ENCODE measurements at places on chromosomes 6 and 20.
A peak's percentile ranks its signal among the peaks of the same experiment; 100 is the strongest.

- DNase-seq: no peak
Measured at GRCh38 chr20:6783752-6784151, 16.3 kb downstream of the BMP2 start.

DNA sequence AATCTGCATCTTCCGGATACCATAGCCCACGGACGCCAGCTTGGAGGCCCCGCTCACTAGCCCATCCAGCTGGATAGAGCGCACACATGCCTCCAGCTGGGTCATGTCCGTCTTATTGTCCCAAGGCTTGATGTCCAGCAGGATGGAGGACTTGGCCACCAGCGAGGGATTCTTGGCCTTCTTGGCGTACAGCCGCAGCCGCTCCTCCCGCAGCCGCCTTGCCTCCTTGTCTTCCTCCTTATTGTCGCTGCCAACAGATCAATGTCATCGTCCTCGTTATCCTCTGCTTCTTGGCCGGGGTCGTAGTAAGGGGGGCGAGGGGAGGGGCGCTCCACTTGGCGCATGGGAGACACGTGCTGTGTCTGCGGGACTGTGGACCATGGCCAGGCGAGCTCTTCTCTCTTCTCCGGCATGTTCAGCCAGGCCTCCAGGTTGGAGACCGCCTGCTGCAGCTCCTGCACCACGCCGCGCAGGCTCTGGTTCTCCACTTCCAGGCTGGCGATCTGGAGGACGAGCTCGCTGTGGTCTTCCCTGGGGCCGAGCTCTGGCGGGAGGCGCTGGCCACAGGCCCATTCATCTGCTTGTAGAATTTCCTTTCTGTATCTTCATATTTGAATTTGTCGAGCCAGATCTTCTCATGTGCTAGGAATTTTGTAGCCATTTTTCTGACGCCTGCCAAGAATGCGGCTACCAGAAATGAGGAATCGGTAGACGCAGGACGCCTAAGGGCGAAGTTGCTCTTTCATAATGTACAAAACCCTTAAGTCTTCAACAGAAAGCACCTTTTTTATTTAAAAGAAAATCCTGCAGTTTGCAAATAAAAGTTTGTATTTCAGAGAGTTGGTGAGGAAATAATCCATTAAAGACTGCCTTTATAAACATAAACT is 60.1 kb upstream of the PTPRK start:
- no peak for DNase-seq

- DNase-seq: no peak
Measured at GRCh38 chr6:48957781-48958180, 505.3 kb downstream of the MMUT start.

- DNase-seq: no peak
Measured at GRCh38 chr6:13318821-13319220, 9.5 kb downstream of the TBC1D7 start.

DNA sequence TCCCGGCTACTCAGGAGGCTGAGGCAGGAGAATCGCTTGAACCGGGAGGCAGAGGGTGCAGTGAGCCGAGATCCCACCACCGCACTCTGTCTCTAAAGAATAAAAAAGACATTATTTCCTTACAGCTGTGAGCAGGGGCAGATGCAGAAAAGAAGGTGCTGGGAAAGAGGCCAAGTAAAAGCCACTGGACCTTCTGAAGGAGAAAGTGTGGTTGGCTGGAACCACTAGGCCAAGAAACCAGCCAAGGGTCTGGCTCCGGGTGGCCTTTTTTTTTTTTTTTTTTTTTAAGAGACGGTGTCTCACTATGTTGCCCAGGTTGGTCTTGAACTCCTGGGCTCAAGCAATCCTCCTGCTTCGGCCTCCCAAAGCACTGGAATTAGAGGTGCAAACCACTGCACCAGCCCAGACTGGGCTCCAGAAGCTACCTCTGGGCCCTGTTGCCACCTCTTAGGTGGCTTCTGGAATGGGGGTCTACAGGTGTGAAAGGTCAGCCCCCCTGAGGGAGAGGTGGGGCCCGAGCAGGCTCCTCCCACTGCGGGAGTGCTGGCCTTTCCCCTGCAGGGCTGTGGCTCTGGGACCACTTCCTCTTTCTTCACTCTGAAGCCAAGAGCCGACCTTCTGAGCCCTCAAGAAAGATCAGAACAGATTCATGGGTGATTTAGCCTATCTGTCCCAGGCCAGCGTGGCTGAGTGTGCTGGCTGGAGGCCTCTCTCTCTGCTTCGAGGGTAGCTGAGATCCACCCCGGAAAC is at the start of gene FGD2:
TSS of gene FGD2 (plus strand) at position 595 of the 750 bp plus-strand sequence. CDS start 163 bp downstream, outside the sequence.
- DNase-seq: no peak

DNA sequence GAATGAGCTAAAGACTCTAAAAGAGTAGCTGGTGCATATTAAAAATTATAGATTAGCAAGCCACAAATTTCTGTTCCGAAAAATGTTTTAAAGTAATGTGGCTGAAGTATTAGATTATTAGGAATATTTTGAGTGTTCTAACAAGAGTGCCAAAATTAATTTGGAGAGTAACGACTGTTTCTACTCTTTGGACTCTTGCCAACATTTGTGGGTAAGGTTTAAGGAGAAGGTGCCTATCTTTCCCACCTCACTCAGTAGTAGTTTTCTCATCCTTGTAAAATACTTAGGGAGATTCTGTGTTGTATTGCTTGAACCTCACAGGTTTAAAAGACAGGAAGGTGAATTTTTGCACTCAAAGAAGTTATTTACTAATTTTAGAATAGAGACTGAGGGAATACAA is 5.0 kb downstream of the HSF2 start:
- no peak for DNase-seq

DNA sequence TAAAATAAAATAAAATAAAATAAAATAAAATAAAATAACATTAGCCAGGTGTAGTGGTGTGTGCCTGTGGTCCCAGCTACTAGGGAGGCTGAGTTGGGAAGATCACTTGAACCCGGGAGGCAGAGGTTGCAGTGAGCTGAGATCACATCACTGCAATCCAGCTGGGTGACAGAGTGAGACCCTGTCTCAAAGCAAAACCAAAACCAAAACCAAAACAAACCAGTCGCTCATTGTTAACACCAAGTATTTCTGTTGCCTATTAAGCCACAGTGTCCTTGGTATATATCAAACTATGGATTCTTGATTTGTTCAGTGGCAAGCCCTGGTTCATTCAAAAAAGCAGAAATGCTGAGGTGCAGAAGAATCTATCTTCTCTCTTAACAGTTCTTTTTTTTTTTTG is 65.7 kb downstream of the PYGB start:
- DNase-seq: no peak

GRCh38 chr6:12047304-12047703 is 35.2 kb downstream of the HIVEP1 start:
- DNase-seq: no peak

- DNase-seq: no peak
Measured at GRCh38 chr6:128479991-128480390, 40.4 kb downstream of the PTPRK start.

- no peak for DNase-seq
Measured at GRCh38 chr20:47515843-47516242, 14.2 kb downstream of the NCOA3 start.

DNA sequence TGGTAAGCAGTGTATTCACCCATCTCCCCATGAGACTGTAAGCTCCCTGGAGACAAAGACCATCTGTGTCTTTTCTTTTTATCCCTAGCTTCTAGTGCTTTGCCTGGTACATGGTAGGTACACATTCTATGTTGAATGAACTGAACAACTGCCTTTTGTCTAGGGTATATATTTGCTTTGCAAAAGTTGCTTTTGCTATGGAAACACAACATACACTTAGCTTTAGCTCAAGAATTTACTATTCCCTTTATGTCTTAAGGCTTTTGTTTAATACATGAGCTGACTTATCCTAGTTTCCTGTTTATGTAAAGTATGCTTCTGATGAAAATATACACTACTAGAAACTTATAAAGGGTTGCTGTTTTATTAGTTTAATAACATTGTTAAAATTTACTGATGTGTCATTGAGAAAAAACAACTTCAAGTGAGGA is 198.2 kb downstream of the PRL start:
- DNase-seq: peak; percentile 70

DNA sequence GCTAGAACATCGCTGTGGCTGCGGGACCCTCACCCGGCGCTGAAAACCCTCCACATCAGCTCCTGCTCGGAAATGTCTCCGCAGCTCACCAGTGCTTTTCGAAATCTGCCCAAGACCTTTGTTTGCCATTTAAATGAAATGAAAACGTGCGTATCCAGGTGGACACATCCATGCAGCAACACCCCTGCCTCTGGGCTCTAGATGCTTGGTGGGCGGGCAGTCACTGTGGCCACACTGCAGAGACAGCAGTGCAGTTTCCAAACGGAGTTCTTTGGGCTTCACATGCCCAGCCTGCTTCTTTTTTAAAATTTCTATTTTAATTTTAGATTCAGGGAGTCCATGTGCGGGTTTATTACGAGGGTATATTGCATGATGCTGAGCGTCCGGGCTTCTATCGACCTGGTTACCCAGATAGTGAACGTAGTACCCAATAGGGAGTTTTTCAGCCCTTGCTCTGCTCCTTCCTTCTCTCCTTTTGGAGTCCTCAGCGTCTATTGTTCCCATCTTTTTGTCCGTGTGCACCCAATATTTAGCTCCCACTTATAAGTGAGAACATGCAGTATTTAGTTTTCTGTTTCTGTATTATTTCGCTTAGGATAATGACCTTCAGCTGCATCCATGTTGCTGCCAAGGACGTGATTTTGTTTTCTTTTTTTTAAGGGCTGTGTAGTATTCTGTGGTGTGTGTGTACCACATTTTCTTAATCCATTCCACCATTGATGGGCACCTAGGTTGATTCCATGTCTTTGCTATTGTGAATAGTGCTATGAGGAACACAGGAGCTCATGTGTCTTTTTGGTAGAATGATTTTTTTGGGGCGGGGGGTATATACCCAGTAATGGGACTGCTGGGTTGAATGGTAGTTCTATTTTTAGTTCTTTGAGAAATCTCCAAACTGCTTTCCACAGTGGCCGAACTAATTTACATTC is 4.8 kb upstream of the TUBB2B start:
- peak; percentile 79 for DNase-seq

GRCh38 chr6:124389127-124389526 is 573.1 kb upstream of the RNF217 start:
- peak; percentile 29 for DNase-seq

- no peak for DNase-seq
Measured at GRCh38 chr6:148225871-148226270, 116.8 kb upstream of the SASH1 start.

DNA sequence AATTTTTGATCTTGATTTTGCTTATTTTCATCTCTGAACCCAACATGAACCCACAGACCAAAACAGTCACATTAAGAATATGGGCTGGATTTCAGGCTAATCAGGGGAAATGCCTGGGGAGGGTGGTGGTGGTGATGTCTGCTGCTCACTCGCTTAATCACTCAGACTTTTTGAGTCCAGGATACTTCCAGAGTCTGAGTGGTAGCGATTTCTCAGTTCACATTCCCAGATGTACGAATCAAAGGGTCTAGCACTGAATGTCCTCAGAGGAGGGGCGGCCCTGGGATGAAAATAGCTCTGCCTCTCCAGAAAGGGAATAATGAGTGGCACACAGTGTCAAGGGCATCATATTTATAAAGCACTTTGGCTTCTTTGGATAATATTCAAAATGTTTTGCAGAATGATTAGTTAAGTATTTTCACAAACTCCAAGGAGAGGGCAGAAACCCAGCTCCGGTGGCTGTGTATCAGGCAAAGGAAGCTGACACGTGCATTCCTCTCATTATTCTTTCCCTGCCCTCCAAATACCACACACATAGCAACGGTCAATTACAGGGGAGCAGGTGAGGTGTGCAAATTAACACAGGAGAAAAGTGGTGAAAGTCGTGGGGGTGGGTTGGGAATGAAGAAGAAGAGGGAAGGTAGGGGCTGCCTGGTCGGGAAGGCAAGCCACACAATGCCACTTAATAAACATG is 345.2 kb upstream of the RSPO3 start:
- no peak for DNase-seq

- no peak for DNase-seq
Measured at GRCh38 chr6:15507221-15507620, 155.6 kb downstream of the DTNBP1 start.

DNA sequence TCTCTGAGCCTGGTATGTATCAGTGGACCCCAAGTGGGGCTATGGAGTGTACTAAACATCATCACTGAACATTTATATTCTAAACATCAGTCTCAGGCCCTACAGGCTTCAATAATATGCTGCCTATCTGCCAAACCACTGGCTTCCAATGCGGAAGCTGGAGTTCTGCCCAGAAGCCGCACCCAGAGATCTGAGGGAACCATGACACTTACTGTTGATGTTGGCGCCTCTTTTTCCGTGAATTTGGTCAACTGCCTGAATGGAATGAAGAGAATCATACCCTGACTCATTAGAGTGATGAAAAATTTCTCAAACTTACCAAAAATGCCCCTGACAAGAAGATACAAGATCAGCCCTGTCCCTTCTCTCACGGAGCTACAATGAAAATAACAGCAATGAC is 66.2 kb downstream of the SLC22A23 start:
- DNase-seq: no peak

- DNase-seq: no peak
Measured at GRCh38 chr6:24931718-24932691, 3.8 kb downstream of the RIPOR2 start.

- DNase-seq: no peak
Measured at GRCh38 chr20:17407550-17407949, 123.6 kb downstream of the BFSP1 start.

GRCh38 chr6:166670894-166671293 is 43.8 kb upstream of the RPS6KA2 start:
- no peak for DNase-seq

GRCh38 chr20:18255526-18255925 is 32.8 kb upstream of the ZNF133 start:
- DNase-seq: no peak

GRCh38 chr6:24052590-24052961 is 73.4 kb upstream of the NRSN1 start:
- DNase-seq: no peak

- no peak for DNase-seq
Measured at GRCh38 chr6:24704468-24704867, 14.5 kb downstream of the C6orf62 start.

DNA sequence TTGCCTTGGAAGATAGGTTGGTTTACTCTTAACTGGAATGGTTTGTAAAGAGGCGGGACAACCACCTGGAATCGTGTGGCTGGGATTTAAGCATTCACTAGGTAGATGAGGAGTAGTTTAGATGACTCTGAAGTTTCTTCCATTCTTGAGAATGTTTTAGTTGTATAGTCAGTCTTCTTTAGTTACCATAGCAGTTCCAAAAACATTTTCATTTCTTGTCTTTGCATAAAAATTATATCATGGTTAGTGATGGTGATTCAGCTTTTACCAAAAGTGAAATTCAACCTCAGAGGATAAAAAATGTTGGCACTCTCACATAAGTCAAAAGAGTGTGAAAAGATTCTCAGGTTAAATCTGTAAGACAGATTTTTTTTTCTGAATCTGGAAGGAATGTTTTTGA is 70.3 kb downstream of the SMAP1 start:
- no peak for DNase-seq

GRCh38 chr6:23176883-23177282 is 607.5 kb downstream of the HDGFL1 start:
- DNase-seq: peak; percentile 85

DNA sequence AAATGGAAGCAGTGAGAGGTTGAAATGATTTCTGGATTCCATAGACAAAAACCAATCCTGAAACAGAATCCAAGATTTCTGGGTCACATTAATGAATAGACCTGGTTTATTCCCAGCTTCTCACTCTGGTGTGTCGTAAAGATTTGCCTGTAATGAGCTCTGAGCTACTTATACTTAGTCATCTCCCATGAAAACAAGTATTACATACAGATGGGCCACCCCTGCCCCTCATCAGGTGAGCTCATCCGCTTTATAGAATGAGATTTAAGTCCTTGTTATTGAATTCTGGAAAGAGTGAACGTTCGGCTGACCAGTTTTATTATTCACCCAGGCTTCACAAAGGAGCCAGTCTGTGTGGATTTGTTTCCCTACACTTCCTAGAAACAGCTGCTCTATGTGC is 47.1 kb upstream of the TMEM181 start:
- DNase-seq: no peak
